ENCODE measurements at places on chromosomes 12 and 14.
A peak's percentile ranks its signal among the peaks of the same experiment; 100 is the strongest.

GRCh38 chr14:104676694-104677511, 12.5 kb upstream of the INF2 start:
- H3K27me3 ChIP-seq: no peaks in the 10 kb centered on the region
- no peak overlapping the region for H3K27ac ChIP-seq
- DNase-seq: no peak
- no peaks in the 10 kb centered on the region for H3K36me3 ChIP-seq
- H3K4me3 ChIP-seq: peak overlapping the region; percentile 64

DNA sequence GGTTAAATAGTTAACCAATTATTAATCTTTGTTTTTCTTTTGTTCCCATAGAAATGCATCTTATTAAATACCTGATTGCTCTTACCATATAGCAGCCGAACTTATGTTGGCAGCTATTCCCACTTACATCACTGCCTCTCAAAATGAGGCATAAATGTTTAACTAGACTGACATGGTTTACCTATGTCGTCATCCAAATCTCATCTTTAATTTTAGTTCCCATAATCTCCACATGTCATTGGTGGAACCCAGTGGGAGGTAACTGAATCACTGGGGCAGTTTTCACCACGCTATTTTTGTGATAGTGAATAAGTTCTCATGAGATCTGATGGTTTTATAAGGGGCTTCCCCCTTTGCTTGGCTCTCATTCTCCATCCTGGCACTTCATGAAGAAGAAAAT, 499.2 kb upstream of the ATP2B1 start:
- H3K36me3 ChIP-seq: no peaks in the 10 kb centered on the region
- H3K4me1 ChIP-seq: no peaks in the 10 kb centered on the region
- no peaks in the 10 kb centered on the region for H3K27me3 ChIP-seq

- H3K36me3 ChIP-seq: no peaks in the 10 kb centered on the region
- no peaks in the 10 kb centered on the region for H3K4me1 ChIP-seq
- no peak overlapping the region for H3K27ac ChIP-seq
- no peaks in the 10 kb centered on the region for H3K27me3 ChIP-seq
Observed at GRCh38 chr14:64591809-64592208, 42.0 kb downstream of the PPP1R36 start.

- H3K36me3 ChIP-seq: no peaks in the 10 kb centered on the region
- no peak overlapping the region for H3K27ac ChIP-seq
- H3K27me3 ChIP-seq: no peaks in the 10 kb centered on the region
- DNase-seq: peak; percentile 41
Observed at GRCh38 chr14:91573894-91574837, 64.1 kb upstream of the PPP4R3A start.

DNA sequence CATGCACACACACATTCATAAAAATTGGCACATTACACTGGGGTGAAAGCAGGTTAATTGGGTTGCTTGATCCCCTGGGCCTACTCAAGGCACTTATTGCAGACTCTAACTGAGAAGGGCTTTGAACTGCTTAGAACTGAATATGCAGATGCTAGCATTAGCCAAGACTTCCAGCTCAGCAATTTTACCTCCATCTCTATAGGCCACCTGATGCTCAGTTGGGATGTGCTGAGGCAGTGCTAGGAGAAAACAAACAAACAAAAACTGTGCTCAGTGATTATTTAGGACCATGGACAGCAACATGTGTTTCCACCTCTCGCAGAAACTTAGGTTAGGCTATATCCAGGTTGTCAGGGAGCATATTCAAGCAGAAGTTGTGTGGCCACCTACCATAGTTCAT, 124.8 kb upstream of the WSCD2 start:
- H3K27ac ChIP-seq: no peak overlapping the region
- H3K4me3 ChIP-seq: no peak overlapping the region
- H3K36me3 ChIP-seq: no peaks in the 10 kb centered on the region
- no peaks in the 10 kb centered on the region for H3K4me1 ChIP-seq
- H3K27me3 ChIP-seq: peaks cover 3% of the 10 kb centered on the region

DNA sequence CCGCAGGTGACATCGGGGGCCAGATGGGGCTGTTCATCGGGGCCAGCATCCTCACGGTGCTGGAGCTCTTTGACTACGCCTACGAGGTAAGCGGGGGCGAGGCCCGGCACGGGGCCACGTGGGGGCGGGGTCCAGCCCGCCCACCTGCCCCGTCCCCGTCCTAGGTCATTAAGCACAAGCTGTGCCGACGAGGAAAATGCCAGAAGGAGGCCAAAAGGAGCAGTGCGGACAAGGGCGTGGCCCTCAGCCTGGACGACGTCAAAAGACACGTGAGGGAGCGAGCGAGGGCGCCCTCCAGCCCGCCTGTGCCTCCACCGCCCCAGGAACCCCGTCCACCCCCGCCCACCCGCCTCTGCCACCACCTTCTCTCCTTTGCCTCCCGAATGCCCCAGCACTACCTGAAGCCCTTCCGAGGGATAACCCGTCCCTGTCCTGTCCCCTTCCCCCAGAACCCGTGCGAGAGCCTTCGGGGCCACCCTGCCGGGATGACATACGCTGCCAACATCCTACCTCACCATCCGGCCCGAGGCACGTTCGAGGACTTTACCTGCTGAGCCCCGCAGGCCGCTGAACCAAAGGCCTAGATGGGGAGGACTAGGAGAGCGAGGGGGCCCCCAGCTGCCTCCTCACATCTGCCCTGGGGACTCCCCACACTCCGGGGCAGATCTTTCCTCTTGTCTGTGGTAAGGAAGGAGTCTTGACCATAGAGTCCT, 3.9 kb upstream of the SMARCD1 start:
- peaks cover 7% of the 10 kb centered on the region for H3K4me1 ChIP-seq
- no peak for DNase-seq
- no peaks in the 10 kb centered on the region for H3K27me3 ChIP-seq

DNA sequence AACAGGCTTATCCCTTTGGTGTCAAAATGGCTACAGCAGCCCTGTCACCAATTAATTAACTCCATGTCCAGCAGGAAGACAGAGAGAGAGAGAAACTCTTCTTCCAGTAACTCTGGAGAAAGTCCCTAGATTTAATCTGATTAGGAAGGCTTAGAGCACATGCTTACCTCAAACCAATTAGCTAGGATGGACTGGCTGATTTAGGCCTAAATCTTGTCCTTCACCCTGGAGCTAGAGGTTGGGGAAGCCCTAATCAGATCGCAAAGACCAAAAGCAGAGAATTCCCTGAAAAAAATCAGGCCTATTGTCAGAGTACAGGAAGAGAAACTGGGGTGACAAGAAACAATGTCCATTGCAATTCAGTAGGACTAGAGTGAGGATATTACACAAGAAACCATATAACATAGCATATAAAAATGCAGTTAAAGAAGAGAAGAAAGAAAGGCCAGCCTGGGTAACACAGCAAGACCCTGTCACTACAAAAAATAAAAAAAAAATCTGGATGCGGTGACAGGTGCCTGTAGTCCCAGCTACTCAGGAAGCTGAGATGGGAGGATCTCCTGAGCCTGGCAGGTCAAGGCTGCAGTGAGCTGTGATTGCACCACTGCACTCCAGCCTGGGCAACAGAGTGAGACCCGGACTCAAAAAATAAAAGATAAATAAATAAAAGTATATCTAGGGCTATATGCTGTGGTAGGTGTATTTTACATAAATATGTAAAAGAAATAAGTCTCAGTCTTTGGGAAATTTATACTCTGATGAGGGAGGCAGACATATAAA, 34.9 kb upstream of the TUBA1A start:
- H3K36me3 ChIP-seq: no peaks in the 10 kb centered on the region
- no peaks in the 10 kb centered on the region for H3K4me1 ChIP-seq
- no peak for DNase-seq
- H3K4me3 ChIP-seq: no peak overlapping the region
- H3K27me3 ChIP-seq: no peaks in the 10 kb centered on the region

- peaks cover 72% of the 10 kb centered on the region for H3K4me1 ChIP-seq
- H3K27me3 ChIP-seq: no peaks in the 10 kb centered on the region
- no peaks in the 10 kb centered on the region for H3K36me3 ChIP-seq
- H3K27ac ChIP-seq: peak overlapping the region; percentile 89
Observed at GRCh38 chr12:64672925-64673409, 62.7 kb downstream of the RASSF3 start.

DNA sequence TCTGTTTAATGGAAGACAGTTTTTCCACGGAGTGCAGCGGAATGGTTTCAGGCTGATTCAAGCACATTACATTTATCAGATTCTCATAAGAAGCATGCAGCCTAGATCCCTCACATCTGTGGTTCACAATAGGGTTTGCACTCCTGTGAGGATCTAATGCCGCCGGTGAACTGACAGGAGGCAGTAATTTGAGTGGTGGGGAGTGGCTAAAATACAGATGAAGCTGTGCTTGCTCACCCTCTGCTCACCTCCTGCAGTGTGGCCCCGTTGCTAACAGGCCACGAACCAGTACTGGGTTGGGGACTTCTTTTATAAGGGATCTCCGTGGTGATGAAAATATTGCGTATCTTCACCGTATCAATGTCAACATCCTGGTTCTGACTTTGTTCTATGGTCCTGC, 107.8 kb downstream of the OTX2 start:
- H3K27ac ChIP-seq: no peak overlapping the region
- H3K4me1 ChIP-seq: no peaks in the 10 kb centered on the region
- DNase-seq: no peak
- H3K4me3 ChIP-seq: no peak overlapping the region

- DNase-seq: no peak
- H3K4me3 ChIP-seq: no peak overlapping the region
- no peaks in the 10 kb centered on the region for H3K4me1 ChIP-seq
- no peaks in the 10 kb centered on the region for H3K27me3 ChIP-seq
Observed at GRCh38 chr14:79614448-79614847, 596.9 kb downstream of the DIO2 start.

DNA sequence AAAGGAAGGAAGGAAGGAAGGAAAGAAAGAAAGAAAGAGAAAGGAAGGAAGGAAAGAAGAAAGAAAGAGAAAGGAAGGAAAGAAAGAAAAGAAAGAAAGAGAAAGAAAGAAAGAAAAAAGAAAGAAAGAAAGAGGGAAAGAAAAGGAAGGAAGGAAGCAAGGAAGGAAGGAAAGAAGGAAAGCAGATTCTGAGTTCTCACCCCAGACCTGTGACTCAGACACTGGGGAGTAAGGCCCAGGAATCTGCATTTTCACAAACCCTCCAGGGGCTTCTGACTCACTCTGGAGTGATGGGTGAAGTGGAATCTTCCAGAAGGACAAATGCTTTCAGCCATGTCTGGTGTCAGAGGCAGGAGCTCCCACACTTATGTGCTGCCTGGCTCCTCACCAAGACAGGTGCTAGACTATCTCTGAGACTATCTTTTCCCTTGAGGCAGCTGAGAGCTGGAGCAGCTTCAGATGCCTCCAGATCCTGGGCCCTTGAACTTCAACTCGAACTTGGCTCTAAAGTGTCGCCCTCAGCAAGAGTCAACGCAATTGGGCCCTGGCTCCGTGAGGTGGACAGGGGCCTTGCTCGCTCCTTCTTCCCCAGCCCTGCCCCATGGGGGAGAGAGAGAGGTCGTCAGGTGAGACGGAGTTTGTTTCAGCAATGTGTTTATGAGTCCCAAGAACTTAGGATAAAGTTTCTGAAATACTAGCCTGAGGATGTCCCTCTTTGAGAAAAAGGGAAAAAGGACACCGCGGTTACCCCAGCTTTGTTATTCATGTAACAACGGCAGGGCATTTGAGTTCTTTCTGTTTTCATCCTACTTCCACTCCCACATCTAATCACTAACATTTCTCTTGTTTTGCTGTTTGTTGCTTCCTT, 19.8 kb upstream of the SCARB1 start:
- no peaks in the 10 kb centered on the region for H3K36me3 ChIP-seq
- no peaks in the 10 kb centered on the region for H3K27me3 ChIP-seq
- peaks cover 4% of the 10 kb centered on the region for H3K4me1 ChIP-seq

GRCh38 chr12:75713434-75713833, 202.0 kb upstream of the KRR1 start:
- no peak for DNase-seq
- H3K4me1 ChIP-seq: no peaks in the 10 kb centered on the region
- H3K27me3 ChIP-seq: no peaks in the 10 kb centered on the region

GRCh38 chr12:91985002-91985787, 160.5 kb downstream of the BTG1 start:
- DNase-seq: no peak
- H3K4me3 ChIP-seq: no peak overlapping the region
- H3K27ac ChIP-seq: no peak overlapping the region
- H3K36me3 ChIP-seq: no peaks in the 10 kb centered on the region

GRCh38 chr14:94099006-94099405, 11.5 kb upstream of the IFI27 start:
- H3K4me3 ChIP-seq: no peak overlapping the region
- H3K27ac ChIP-seq: no peak overlapping the region
- DNase-seq: no peak

DNA sequence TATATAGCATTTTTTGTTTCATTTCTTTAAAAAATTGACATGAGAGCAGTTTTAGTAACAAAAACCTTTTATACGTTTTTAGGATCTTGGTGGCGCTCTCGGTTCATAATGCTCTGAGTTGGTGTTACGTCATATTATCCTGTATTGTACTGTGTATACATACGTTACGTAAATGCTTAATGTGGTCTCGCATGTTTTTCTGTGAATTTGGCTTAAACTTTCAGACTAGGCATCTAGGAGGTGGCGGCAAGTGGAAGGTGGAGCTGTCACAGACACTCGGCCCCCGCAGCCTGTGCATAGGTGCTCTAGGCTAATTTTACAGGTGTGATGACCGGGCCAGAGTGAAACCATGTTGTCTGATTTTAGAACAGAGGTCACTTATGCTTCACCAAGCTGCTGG, 60.0 kb downstream of the PPP2R5C start:
- peaks cover 59% of the 10 kb centered on the region for H3K4me1 ChIP-seq
- H3K27ac ChIP-seq: peak overlapping the region; percentile 99
- H3K36me3 ChIP-seq: no peaks in the 10 kb centered on the region
- no peaks in the 10 kb centered on the region for H3K27me3 ChIP-seq
- DNase-seq: peak; percentile 58

DNA sequence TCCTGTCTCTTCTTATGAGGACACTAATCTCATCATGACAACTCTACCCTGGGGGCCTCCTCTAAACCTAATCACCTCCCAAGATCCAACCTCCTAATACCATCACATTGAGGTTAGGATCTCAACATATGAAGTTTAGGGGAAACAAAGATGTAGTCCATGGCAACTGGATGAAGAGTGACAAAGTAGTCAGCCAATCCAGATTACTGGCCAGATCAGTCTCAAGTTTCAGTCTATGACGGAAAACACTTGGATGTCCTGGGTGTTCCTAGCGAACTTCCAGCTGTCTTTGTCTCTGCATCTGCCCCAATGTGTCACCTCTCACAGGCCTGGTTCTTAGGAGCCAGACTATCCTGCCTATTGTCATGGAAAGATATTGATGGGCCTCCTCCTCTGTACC, 630.8 kb downstream of the AACS start:
- H3K4me1 ChIP-seq: no peaks in the 10 kb centered on the region
- no peak overlapping the region for H3K4me3 ChIP-seq
- no peak for DNase-seq
- no peak overlapping the region for H3K27ac ChIP-seq
- no peaks in the 10 kb centered on the region for H3K36me3 ChIP-seq

DNA sequence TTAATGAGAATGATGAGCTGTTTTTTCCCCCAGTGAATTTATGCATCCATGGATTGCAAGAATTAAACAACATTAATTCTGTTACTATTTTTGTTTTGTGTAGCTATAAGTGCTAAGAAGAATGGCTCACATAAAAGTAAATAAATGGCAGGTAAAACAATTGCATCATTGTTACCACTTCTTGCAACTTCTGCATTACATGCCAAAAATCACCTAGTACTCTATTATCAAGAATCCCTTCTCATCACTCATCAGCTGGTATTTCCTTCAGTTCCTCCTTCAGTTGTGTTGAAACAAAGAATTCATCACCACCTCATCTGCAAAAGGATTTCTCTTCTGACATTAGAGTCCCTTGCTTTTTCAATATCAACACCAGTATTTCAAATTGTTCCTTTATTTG, 773 bp downstream of the A2M start:
- H3K27me3 ChIP-seq: no peaks in the 10 kb centered on the region
- H3K27ac ChIP-seq: no peak overlapping the region
- no peak for DNase-seq
- H3K36me3 ChIP-seq: no peaks in the 10 kb centered on the region
- no peak overlapping the region for H3K4me3 ChIP-seq

Data from effector memory CD4-positive, alpha-beta T cell (primary cell).